Testis (tissue), 5 donors: ENCODE measurements at places on chromosomes 5 and 9. TPM values are rescaled to one million over a fixed set of nuclear protein-coding genes. Genes with fewer than 3 reads are reported as not detected.
A peak's percentile ranks its signal among the peaks of the same experiment; 100 is the strongest.

DIRAS2 gene
- 0.12 TPM for total RNA-seq

ALDH1A1 gene
- 474 TPM for total RNA-seq

DNA sequence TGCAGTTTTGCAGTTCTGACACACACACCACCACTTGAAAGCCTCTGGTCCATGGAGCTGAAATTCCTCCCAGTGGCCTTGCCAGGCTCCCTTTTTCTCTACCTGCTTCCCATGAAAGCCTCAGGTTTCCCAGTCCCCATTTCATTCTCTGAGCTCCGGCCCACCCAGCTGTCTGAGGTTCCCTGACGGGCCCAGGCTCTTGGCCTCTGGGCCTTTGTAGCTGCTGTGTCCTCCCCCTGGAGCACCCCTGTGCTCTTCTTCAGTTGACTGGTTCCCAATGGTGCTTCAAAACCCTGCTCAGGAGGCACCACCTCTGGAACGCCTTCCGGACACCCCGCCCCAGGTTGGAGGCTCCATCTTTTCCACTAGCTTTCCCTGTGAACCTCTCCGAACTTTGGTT is 155.9 kb upstream of the SHB start:
- no peak for DNase-seq

DNA sequence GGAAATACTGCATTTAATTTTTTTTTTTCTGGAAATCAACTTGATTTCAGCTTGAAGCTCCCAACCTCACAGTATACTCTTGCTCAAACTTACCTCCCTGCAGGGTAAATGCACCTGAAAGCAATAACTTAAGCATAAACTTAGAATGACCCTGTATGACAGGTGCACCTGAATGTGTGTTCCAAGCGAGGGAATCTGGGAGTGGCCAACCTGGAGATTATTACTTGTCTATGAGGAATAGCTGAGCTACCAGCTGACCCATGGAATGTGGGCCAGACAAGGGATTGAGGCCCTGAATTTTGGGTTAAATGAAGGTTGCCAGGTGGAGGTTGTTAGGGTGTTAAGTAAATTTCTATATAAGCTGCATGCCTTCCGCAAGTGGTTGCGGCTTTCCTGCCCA is 140.6 kb downstream of the OSTF1 start:
- DNase-seq: no peak

GRCh38 chr9:68643901-68644809 is 60.9 kb upstream of the PIP5K1B start:
- no peak for DNase-seq

- no peak for DNase-seq
Observed at GRCh38 chr5:172091956-172092732, 85.7 kb upstream of the FBXW11 start.

DNA sequence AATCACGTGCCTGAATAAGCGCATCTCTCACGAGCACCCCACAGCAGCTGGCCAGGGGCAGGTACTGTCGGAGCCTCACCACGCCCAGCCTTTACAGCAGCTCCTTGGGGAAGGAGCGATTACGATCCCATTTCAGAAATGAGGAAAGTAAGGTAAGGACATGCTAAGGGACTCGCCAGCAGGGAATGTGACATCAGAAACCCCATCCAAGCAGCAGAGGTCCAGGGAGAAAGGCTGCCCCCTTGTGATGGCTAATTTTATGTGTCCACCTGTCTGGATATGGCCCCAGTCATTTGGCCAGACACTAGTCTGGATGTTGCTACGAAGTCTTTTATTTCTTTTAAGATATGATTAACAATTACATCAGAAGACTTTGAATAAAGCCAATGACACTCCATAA is 77.3 kb downstream of the UBE2QL1 start:
- DNase-seq: peak; percentile 67

DBH gene
- not detected for total RNA-seq

DNA sequence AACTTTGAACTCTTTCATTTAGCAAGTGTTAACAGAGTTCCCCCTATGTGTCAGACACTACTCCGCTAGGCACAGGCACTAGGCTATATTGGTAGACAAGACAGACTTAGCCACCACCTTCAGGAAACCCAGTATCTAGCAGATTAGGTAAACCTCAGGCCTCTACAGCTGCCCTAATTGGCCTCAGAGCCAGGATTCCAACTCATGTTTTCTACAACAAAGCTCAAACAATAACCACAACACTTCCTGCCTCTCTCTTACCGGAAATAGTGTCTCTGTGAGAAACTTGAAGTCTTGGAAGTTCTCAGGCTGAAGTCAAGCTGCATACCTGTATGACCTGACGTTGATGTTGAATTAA is 116.6 kb upstream of the SLC44A1 start:
- DNase-seq: no peak

GRCh38 chr5:14201325-14202045 is 58.3 kb downstream of the TRIO start:
- DNase-seq: no peak

DNA sequence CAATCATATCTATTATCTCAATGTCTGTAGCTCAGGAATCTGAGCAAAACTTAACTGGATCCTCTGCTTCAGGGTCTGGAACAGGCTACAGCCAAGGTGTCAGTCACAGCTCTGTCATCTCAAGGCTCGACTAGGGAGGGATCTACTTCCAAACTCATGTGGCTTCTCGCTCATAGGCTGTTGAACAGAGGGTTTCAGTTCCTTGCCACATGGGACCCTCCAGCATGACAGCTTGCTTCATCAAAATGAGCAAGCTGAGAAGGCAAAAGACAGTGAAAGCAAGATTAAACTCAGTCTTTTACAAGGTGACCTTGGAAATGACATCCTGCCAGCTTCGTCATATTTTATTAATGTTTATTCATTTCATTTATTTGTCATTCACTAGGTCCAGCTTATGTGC is 111.7 kb downstream of the GADD45G start:
- no peak for DNase-seq

ASPN gene
- total RNA-seq: 0.39 TPM

GFRA3 gene
- total RNA-seq: 6.3 TPM

GRCh38 chr5:105877592-105877991 is 1793.1 kb downstream of the EFNA5 start:
- no peak for DNase-seq

DNA sequence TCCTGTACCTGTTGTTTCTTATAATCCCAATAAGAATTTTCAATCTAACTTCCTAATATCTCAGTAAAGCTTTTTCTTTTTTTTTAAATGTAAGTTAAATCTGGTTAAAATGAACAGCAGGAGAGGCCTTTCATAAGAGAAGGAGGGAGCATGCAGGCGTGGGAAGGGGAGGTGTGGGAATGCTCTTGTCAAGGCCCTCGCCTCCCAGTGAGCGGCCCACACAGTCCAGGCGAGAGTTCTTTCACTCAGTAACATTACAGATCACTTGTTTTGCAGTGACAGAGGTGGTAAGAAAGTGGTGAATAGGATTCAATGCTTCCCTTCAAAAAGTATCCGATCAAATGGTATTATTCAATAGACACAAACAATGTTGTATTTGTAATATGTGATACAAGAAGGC is 125.0 kb downstream of the EPB41L4A start:
- DNase-seq: no peak

- DNase-seq: no peak
Observed at GRCh38 chr5:39340506-39340905, 23.8 kb downstream of the C9 start.

CCDC187 gene
- 61.5 TPM for total RNA-seq

GRCh38 chr5:82719368-82719767 is 357.8 kb downstream of the TMEM167A start:
- peak; percentile 30 for DNase-seq

TIMD4 gene
- total RNA-seq: 34.4 TPM

GRCh38 chr5:122155546-122155945 is 26.2 kb downstream of the ZNF474 start:
- no peak for DNase-seq

IL4 gene
- total RNA-seq: not detected

BHMT2 gene
- total RNA-seq: 10.1 TPM

LCP2 gene
- 8.6 TPM for total RNA-seq
